T-helper 2 cell treated with Interferon-gamma antibody and Interleukin-4, amounts not matched to agents 100 ng/mL and 5 ng/mL, for 36 hours (primary cell): ENCODE measurements at places on chromosomes 16 and 17. TPM values are rescaled to one million over a fixed set of nuclear protein-coding genes. Genes with fewer than 3 reads are reported as not detected.

CA4 gene
- not detected in 2 replicates for total RNA-seq

SLFN14 gene
- not detected in 2 replicates for total RNA-seq

CDH13 gene
- total RNA-seq, result not detected in 2 replicates

ATP2A1 gene
- 1.6 and 2.2 TPM in 2 replicates for total RNA-seq

HASPIN gene
- 25.9 and 26.9 TPM in 2 replicates for total RNA-seq

AHSP gene
- total RNA-seq, result not detected in 2 replicates

KRTAP9-4 gene
- total RNA-seq, result not detected in 2 replicates

C16orf92 gene
- not detected in 2 replicates for total RNA-seq

KRTAP9-2 gene
- not detected in 2 replicates for total RNA-seq

CDR2L gene
- 0.64 and 0.73 TPM in 2 replicates for total RNA-seq

CHRNE gene
- 0.25 and 0.73 TPM in 2 replicates for total RNA-seq

FUS gene
- total RNA-seq, result 764 and 794 TPM in 2 replicates

MYH3 gene
- total RNA-seq, result 5.0 TPM in 2 replicates

ITGB3 gene
- total RNA-seq, result 1.7 and 1.9 TPM in 2 replicates

GOSR2 gene
- 62.1 and 65.1 TPM in 2 replicates for total RNA-seq

SRL gene
- not detected in 2 replicates for total RNA-seq

SLC2A4 gene
- total RNA-seq, result 0.07 TPM in 1 of 2 replicates, not detected in the other

C17orf50 gene
- not detected in 2 replicates for total RNA-seq

ANKRD40CL gene
- not detected in 2 replicates for total RNA-seq

SLC13A2 gene
- not detected in 2 replicates for total RNA-seq

KRTAP3-2 gene
- total RNA-seq, result not detected in 2 replicates

TAOK1 gene
- 49.3 and 52.3 TPM in 2 replicates for total RNA-seq
